ENCODE measurements at places on chromosomes 5 and 9.

DNA sequence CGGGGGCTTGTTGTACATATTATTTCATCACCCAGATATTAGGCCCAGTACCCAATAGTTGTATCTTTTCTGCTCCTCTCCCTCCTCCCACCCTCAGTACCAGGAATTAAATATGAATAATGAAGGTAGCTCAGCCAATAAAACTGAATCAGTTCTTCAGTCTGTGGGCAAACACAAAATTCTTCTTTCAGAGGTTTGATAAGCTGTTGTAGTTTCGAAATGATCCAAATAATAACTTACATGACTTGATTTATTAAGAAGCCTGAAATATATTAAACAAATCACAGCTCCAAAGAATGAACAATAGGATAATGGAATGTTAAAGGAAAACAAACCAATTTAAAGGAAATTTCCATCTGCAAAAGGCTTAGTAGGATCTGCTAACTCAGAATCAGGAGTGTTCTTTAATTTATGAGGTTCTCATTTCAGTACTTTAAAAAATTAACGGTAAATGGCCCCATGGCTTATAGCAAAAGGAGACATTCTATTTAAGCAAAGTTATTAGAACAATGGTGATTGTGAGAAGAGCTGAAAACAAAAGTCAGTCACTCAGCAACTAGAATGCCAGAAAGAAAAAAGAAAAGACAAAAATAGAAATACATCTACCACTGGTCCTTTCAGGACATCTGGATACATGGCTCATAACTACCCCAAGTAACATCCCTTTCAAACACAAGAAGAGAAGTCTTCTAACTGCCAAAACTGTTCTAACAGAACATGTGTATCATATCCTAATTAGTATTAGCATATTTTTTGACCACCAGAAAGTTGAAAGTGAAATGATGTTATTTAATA lies 62.4 kb downstream of the NR3C1 start:
- DNase-seq, result no peak

DNA sequence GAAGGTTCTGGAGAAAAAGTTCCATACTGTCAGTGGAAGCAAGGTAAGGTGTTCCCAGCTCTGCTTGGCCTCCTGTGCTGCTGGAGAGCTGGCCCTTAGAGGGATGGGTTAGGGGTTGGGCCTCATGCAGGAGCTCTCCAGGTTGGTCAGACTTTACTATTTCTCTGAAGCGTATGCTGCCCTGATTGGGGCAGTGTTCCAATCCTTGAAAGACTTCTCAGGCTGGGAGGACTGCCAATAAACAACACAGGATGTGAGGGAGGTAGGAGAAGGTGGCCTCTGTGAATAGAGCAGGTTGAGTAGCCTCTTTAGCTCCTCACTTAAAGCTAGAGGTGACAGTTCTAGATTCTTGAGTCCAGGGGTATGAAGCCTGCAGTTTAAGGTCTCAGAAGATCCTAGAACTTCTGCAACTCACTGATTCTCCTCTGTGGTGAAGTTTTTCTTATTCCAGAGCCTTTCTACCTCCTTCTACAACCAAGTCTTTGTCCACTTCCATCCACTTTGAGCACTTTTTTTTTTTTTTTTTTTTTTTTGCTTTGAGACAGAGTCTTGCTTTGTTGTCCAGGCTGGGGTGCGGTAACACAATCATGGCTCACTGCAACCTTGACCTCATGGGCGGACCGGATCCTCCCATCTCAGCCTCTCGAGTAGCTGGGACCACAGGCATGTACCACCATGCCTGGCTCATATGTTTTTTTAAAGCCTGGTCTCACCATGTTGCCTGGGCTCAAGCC lies 3.0 kb downstream of the HNRNPAB start:
- no peak for DNase-seq

DNA sequence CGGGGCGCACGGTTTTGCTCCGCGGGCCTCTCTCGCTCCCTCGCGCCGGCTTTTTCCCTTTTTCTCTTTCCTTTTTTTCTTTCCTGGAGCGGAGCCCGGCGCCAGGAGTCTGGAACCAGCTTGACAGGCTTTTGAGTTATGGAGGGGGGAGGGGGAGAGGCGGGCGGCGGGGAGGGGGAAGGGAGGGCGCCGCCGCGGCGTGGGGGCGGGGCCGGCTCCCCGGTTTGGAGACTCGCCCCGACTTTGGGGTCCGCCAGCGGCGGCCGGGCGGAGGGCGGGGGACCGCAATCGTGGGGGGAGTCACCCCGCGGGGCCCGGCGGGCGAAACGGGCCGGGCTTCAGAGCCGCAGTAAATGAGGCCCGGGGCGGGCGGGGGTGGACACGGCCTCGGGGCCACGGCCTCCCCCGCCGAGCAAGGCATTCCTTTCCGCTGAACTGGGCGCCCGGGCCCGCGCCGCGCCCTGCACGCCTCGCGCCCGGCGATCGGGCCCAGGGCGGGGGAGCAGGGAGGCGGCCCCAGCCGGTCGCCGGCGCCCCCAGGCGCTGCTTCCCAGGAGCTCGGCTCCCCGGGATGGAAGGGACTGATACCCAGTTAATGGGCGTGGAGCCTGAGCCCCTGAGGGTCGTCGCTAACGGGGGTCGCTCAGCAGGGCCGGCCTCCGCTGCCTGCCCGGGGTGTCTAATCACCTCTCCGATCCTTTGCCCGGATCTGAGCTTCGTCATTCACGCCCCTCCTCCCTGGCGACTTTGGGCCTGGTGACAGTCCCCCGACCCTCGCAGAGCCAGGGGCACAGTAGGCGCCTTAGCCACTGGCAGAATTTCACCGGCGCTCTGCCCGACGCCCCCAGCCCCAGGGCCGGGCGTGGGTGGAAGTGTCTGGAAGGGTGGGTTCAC lies 138.1 kb downstream of the C9orf50 start:
- no peak for DNase-seq

DNA sequence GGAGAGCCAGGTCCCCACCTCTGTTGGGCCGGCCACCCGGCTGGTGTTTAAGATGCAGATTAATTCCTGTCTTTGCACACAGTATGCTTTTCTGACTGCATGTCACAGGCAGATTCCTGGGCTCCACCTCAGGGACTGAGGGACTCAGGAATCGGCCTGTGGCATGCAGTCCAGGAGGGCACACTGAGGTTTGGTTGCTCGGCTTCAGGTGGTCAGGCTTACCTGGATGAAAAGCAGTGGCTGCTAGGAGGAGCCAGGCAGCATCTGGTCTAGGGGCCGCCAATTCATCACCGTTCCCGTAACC lies 1.1 kb downstream of the WDR5 start:
- DNase-seq, result no peak

- no peak for DNase-seq
Observed at GRCh38 chr5:144205141-144205551, 34.5 kb downstream of the KCTD16 start.

DNA sequence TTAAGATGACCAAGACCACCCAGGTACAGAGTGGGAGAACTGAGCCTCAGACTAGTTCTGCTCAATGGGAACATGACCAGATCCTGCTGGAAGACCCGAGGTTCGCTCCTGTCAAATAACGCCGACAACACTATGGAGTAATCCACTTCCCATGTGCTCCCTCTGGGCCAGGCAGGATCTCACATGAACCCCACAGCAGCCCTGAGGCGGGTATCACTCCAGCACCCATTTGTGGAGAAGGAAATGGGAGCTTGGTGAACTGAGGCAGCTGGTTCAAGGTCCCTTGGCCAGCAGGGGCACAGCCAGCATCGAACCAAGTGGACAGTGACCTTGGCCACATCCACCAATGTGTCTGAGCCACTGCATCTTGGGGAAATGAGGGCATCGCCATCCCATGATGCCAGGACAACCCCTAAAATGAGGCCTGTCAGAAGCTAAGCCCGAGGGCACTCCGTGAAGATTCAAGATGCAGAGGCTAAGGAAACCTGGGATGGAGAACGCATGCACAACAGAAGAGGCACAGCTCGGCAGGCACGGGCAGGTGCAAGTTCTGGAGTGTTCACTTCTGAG lies 8.5 kb downstream of the ANKS6 start:
- DNase-seq, result no peak
